ENCODE measurements at places on chromosomes 6 and 20. TPM values are rescaled to one million over a fixed set of nuclear protein-coding genes. Genes with fewer than 3 reads are reported as not detected.

The HLA-DRB1 gene
- 1.4 TPM for total RNA-seq

The OR2H2 gene
- total RNA-seq, result not detected

- no peak for DNase-seq
Observed at GRCh38 chr20:37749218-37749617, 55.4 kb downstream of the CTNNBL1 start.

The APCDD1L gene
- total RNA-seq, result 1.7 TPM

The PDE10A gene
- total RNA-seq, result 2.1 TPM

GRCh38 chr20:58900397-58900796, 47.9 kb downstream of the GNAS start:
- no peak for DNase-seq

DNA sequence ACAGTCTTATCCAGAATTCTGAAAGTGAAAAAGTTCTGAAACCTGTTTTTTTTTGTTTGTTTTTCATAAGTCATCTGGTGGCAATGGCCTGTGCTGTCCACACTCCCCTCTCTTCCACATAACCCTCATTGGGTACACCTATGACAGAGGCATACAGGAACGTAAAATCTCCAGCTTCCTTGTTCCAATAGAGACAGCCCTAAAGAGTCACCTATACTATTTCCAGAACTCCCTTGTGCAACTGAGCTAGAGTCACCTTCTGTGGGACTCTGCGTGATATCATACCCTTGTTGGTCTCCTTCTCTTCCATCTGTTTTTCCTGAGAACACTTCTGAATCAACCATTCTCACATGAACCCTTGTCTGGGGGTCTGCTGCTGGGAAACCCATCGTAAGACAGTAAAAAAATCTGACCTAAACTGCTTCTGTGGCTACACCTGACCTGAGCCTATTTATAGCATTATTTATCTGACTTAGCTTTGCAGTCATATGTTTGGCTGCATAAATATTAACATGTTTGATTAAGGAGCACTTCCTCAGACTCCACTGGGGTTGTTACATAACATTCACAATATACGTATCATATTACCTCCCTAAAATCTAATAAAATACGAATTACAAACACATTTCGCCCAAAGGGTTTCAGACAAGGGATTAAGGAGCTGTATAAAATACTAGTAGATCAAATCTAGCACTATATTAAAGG, 151.9 kb downstream of the PTPRT start:
- no peak for DNase-seq

GRCh38 chr6:111458670-111459232, 24.3 kb downstream of the REV3L start:
- no peak for DNase-seq

The XKR7 gene
- not detected for total RNA-seq

DNA sequence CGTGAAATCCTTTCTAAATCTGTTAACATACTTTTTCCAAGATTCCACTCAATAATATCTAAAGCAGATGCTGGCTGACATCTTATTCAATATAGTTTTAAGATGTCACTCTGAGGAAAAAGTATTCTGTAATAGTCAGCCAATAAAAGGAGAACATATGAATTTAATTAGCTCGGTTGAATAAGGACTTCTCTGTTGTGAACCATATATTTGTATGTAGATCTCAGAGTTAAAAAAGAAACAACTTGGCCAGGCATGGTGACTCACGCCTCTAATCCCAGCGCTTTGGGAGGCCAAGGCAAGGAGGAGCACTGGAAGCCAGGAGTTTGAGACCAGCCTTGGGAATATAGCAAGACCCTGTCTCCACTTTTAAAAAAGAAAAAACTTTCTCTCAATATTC, 7.4 kb upstream of the CD24 start:
- DNase-seq, result no peak

The SIRPB1 gene
- 0.31 TPM for total RNA-seq

GRCh38 chr6:41122918-41123317, 31.2 kb downstream of the TREML1 start:
- DNase-seq, result no peak

DNA sequence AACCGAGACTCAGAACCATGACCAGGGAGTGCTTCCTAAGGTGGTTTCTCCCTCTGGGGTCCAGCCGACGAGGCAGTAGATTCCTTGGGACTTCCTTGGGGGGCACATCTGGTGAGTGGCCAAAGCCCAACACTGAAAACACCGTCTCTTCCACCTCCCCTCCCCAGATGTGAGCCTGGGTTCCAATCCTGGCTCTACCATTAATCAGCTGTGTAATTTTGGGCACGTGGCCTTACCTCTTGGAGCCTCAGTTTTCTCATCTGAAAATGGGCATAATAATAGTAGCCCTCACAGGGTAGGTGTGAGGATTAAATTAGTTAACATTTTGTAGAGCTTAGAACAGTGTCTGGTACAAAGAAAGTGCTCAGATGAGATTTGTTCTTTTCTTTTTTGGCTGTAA, 5.5 kb downstream of the FAM110A start:
- no peak for DNase-seq

GRCh38 chr6:72182337-72183246, 296.2 kb downstream of the RIMS1 start:
- DNase-seq, result no peak

- DNase-seq, result no peak
Observed at GRCh38 chr20:3051385-3052019, 5.7 kb downstream of the MRPS26 start.

The SASH1 gene
- total RNA-seq, result 4.5 TPM

The SPINT4 gene
- not detected for total RNA-seq

DNA sequence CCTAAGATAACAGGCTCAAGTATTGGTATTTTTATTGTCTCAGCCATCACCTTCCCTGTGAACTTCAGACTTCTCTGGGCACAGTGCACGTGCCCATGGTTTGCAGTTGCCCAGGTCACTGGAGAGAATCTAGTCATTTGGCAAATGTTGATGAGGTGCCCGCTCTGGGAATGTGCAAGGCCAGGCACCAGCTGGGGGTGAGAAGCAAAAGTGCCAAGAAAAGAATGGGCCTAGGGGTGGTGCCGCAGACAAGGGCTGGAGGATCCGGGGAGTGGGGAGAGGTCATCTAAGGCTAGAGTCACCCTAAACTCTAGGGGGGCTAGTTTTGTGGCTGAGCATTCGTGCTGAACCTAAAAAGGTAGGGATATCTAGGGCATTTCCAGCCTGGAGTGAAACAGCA, 57.0 kb upstream of the VSTM2L start:
- no peak for DNase-seq

GRCh38 chr6:13278991-13279390, 49.3 kb downstream of the TBC1D7 start:
- no peak for DNase-seq

- DNase-seq, result no peak
Observed at GRCh38 chr6:81950877-81951276, 198.4 kb upstream of the TENT5A start.

DNA sequence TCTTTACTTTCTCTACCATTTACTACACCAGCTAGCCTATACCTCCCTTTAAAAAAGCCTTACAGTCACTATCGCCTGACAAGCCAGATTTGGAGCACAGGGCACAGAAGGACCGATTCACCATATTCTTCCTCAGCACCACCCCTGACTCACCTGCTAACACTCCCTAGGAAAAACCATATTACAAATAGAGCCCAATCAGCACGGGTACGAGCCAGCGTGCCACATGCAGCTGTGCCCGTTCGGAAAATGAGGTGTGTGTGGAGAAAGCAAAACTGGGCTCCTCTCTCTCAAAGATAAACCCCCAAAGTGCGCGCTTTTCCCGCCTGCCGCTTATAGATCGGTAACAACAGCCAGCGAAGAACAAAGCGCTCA, 1.2 kb downstream of the SYNCRIP start:
- no peak for DNase-seq

DNA sequence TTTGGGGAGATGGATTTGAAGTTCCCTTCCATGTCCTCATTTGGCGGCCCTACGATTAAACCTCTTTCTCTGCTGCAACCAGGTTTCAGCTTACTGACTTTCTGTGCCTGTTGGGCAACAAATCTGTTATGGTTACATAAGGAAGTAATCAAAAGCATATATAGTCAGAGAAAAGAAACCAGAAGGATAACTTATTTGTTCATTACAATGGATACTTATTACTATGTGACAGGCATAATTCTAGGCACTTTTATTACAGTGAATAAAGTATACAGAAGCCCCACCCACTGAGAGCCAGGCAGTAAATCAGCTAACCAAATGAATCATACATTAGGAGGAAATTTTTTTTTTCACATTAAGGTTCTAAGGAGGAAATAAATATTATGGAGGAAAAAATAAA, 9.6 kb upstream of the TRIM31 start:
- DNase-seq, result no peak

- DNase-seq, result no peak
Observed at GRCh38 chr6:37704923-37705238, 7.2 kb upstream of the MDGA1 start.

DNA sequence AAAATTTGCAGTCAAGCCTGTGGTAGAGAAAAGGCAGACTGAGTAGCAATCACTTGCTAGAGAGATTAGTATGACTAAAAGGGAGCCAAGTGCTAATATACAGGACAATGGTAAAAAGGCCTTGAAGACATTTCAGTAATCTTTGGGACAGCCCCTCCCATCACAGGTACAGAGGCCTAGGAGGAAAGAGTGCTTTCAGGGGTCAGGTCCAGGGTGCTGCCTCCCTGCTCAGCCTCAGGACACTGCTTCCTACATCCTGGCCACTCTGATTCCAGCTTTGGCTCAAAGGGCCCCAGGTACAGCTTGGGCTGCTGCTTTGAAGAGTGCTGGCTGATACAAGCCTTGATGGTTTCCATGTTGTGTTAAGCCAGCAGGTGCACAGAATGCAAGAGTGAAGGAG, 543.5 kb downstream of the MMUT start:
- no peak for DNase-seq

- DNase-seq, result no peak
Observed at GRCh38 chr20:56750430-56750829, 121.3 kb downstream of the TFAP2C start.

GRCh38 chr20:11329271-11329670, 588.4 kb upstream of the BTBD3 start:
- no peak for DNase-seq

The SAPCD1 gene
- total RNA-seq, result 2.8 TPM

DNA sequence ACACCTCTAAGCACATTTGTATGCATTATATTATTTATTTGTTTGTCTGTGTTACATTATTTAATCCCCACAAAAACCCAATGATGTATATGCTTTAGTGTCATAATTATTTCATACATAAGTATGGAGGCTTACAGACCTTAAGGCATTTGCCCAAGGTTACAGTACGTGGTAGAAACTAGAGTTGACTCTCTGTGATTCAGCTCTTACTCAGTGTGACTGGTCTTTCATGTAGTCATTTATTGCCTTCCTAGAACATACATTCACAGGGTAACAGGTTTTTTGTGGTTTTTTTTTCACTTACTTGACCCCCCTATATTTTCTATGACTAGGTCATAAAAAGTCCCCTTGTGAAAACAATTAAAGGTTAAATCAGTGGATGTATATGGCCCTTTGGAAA, 566.8 kb downstream of the TFAP2A start:
- no peak for DNase-seq

DNA sequence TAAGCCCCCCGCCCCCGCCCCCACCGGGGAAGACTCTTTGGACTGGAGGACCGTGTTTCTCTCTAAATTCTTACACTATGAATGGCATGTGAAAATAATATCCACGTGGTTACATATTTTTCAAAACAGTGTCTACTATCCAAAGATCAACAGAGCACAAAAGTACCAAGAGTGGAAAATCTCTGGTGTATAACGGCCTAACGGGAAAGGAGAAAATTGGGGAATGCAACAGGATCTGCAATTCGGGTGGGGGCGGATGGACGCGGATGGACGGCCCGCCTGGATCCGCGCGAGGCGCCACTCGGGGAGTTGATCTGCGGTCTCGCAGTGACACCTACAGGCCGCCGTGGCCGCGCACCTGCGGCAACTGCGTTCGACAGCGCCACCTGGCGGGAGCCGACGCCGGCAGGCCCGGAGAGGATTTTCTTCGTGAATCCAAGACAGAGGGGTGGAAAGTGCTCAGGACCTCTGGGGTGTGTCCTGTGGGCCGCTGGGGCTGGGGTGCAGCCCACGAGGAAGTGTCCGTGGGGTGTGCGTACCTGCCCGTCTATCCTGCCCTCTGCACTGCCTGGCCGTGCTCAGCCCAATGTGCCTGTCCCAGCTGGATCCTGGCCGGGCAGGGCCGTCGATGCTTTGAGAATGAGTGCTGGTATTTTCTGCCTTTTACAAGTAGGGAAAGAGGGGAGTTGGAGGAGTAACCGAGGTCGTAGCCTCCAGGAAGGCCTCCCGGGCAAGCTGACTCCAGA, 18.6 kb downstream of the ANKRD60 start:
- peak; percentile 57 for DNase-seq

The ALDH5A1 gene
- 2.0 TPM for total RNA-seq

- DNase-seq, result no peak
Observed at GRCh38 chr20:32352121-32352720, 5.9 kb upstream of the ASXL1 start.

- DNase-seq, result no peak
Observed at GRCh38 chr6:22295145-22295544, 1.7 kb downstream of the PRL start.

DNA sequence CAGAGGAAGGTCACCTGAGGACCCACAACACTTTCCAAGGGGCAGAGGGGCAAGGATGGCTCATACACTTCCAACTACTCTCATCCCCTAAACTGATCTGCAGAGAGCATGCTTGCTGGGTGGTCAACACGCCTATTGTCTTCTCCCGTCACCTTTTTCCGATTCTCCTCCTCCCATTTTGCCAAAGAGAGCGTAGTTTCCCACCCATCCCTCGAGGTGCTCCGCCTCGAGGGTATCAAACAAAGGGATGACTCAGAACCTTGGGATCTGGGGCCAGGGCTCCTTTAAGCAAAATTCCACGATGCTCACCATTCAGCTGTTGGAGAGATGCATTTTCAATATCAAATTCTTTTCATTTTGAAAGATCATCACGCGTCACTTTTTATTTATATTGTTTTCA, 507.5 kb upstream of the SULF2 start:
- no peak for DNase-seq

The LY86 gene
- total RNA-seq, result not detected

DNA sequence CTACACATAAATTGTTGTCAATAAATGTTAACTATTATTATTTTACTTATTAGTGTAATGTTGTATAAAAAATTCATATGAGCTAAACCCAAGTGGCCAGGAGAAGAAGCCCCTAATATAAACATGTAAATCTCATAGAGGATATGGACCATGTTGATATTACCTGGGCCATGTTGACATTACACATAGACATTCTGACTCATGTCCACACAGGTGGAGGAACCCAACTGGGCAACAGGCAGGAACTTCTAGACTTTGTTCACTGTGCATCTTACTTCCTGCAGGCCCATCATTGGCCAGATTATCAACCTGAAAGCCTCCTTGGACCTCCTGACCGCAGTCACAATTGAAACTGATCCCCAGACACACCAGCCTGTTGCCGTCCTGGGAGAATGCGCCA, 7.2 kb downstream of the BPIFA2 start:
- DNase-seq, result no peak

- no peak for DNase-seq
Observed at GRCh38 chr20:45067558-45067957, 33.4 kb downstream of the KCNS1 start.

The SPTLC3 gene
- 5.5 TPM for total RNA-seq

GRCh38 chr20:21147593-21147992, 21.7 kb downstream of the KIZ start:
- DNase-seq, result no peak

- peak; percentile 88 for DNase-seq
Observed at GRCh38 chr6:54335871-54336270, 27.6 kb downstream of the TINAG start.

GRCh38 chr20:37596890-37597536, 69.3 kb upstream of the BLCAP start:
- no peak for DNase-seq

GRCh38 chr20:45291526-45291925, 15.1 kb upstream of the RBPJL start:
- no peak for DNase-seq

The DNMT3B gene
- 3.3 TPM for total RNA-seq

The OPRM1 gene
- not detected for total RNA-seq
